SW480 (cell line): ENCODE measurements at places on chromosomes 1 and 21.

GRCh38 chr1:44707959-44708831 is 22.8 kb downstream of the RNU5D-1 start:
- DNase-seq, result no peak

DNA sequence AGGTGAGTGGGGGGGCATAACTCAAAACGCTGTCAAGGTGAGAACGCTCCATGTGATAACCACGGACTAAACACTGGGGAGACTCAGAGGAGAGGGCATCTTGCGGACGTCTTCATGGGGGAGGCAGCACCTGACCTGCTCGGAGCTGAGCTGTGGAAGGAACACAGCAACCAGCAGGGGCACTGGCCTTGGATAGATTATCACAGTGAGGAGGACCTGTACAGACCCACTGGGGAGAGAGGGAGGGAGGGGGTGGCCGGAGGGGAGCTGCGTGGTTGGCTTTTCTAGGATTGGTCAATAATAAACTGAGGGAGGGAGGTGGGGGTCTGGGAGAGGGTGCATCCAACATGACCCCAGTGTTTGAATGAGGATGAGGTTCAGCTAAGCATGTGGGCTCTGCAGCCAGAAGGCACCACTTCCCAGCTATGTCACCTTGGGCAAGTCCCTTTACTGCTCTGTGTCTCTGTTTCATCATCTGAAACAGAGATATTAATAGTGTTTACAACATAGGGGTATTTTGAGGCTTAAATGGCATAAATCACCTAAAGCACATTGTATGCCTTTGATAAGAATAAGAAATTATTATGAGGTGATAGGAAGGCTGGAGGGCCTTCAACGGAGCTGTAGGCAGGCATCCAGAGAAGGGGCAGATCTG is 123.3 kb downstream of the GRIK3 start:
- no peak for DNase-seq

DNA sequence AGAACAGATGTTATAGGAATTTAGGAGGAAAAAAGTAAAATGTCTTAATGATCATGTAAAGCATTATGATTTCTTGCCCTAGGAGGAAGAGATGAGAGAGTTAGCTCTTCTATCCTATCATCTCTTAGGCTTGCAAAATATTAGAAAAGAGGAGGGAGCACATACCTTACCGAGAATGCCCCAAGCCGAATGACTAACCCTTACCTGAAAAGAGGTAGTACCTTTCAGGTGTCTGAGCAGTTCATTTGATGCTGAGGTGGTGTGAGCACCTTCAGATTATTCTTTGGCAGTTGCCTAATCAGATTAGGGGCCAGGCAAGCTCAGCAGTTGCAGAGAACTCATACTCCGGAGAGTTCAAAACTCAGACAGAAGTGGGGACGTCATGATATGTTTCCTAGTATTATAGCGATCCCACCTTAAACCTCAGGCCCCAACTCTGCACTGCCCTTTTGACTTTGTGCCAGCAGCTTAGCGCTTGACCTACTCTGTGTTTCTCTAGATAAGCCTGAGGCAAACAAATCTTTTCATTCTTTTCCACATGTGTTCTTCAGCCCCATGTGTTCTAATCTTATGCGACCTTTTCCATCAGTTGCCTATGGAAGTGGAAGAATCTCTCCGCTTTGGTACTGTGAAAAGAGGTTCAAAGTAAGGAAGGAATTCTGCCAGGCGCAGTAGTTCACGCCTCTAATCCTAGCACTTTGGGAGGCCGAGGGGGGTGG is 52.5 kb downstream of the ATP2B4 start:
- DNase-seq, result no peak

GRCh38 chr1:153849487-153850185 is 73.1 kb downstream of the GATAD2B start:
- DNase-seq, result no peak

DNA sequence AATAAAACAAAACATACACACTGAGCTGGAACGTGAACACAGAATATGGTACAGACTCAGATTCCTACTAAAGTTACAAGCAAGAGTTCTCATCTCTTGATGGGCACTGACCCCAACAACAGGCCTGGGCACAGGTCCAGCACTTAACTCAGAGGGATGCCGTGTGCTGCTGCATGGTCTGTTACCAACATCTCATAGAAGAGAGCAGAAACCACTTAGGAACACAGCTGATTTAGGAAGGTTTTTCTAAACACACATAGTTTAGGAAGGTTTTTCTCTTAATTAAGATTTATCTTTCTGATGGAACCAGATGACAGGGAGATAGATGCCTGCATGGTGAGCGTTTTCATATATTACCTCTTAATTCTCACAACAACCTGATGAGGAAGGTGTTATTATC is 1.5 kb downstream of the GCLM start:
- no peak for DNase-seq

- no peak for DNase-seq
Measured at GRCh38 chr1:4736254-4736653, 81.8 kb downstream of the AJAP1 start.

- no peak for DNase-seq
Measured at GRCh38 chr1:24362396-24362795, 43.2 kb downstream of the GRHL3 start.

GRCh38 chr1:235244974-235245592 is 82.9 kb downstream of the ARID4B start:
- no peak for DNase-seq

- DNase-seq, result no peak
Measured at GRCh38 chr21:23986214-23986613, 1621.1 kb downstream of the MRPL39 start.

DNA sequence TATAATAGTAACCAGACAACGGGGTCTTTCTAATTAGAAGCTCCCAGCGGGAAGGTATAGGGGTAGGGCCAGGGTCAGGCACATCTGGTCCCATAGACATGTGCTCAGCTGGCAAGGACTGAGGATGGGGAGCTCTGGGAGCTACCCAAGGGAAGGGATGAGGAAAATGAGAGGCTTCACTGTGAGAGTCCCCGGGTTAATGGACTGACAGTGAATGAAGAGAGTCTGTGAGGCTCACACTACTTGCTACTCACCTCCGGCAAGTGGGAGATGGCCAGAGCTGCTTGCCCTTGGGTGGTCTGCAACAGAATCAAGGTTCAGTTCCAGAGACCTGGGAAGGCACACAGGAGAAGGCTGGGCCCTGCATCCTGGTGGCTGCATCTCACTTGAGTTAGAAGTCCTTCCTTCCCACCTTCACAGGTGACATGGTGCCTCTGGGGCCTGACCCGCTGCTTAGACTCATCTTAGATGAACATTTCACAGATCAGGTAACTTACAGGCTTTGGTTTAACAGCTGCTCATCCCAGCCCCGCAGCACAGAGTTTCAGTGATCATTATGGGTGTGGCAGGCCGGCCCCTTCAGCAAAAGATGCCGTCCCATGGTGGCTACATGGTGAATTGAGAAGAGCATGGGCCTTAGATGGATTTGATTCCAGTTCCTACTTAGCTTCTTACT is 31.7 kb downstream of the EIF2D start:
- DNase-seq, result no peak

- DNase-seq, result no peak
Measured at GRCh38 chr1:218694636-218695035, 349.5 kb downstream of the TGFB2 start.

- no peak for DNase-seq
Measured at GRCh38 chr1:116682641-116683221, 15.2 kb upstream of the IGSF3 start.

DNA sequence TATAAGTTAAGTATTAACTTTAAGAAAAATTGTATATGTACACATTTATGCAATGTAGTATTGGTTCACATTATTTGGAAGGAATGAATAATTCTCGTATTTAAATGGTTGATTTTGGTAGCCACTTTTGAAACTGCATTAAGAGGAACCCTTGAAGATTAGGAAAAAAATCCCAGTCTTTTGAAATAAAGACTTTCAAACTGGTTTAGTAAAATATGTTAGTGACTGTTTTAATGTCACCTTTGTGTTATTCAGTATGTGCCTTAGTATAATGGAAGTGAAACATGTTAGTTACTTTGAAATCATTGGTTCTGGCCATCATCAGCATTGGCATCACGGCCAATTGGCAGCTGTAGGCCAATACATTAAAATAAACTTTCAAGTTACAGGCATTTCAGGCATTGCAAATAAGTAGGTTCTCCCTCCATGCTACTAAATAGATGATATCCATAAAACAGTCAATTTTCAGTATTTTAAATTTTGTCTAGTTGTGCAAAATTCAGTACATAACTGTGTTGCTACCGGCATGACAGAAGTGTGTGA is 4.4 kb downstream of the MIER1 start:
- DNase-seq, result no peak

GRCh38 chr1:65681096-65681495 is 111.6 kb upstream of the PDE4B start:
- no peak for DNase-seq

- no peak for DNase-seq
Measured at GRCh38 chr1:164064501-164064900, 494.5 kb upstream of the PBX1 start.

- no peak for DNase-seq
Measured at GRCh38 chr1:207825409-207825695, 73.5 kb downstream of the CD46 start.

GRCh38 chr1:236465959-236466303 is 57.9 kb upstream of the LGALS8 start:
- no peak for DNase-seq

DNA sequence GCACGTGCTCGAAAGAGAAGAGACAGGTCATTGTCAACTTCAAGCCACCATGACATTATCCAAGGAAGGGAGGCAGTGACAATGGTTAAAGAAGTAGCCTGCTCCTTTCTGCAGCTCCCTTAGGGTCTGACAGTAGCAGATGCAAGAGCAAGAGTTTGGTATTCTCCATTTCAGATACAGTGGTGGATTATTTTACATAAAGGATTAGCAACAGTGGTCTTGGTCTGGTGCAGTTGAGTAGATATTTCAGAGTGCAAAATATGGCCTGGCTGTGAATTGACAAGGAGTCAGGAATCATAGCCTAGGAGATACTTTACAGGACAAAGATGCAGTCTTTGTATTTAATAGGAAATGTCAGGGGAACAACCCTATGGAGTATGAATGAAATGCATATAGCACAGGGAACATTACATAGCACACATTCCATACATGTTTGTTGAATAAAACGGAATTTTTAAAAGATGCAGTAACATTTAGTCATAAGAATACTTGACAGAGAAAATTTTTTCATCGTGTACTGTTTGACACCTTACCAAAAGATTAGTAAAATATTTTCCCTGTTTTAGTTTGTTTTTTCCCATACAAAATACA is 41.8 kb downstream of the CHRM3 start:
- no peak for DNase-seq

DNA sequence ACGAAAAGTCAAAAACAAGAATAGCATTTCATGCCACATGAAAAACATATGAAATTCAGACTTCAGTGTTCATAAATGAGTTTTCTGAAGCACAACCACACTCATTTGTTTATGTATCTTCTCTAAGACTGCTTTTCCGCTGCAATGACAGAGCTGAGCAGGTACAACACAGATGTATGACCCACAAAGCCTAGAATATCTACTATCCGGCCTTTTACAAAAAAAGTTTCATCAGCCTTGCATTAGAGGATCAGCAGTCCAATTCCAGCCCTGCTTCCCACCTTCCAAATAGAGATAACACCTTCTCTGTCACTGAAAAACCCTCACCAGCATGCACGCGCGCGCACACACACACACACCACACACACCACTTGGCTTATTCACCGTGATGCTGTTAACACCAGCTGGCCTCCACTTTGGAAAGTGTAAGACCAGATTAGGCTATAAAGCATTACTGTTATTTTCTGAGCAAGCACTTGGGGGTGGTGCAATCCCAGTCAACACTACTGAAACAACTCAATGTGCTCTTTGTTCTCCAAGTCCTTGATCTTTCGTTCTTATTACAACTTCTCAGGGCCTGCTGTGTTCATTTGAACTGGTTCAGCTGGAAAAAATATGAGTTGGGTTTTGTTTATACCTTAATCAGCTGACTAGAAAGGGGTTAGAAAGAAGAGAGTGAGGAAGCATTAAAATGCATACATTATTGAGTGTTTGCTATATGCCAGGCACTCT is 90.0 kb downstream of the GLUL start:
- peak; percentile 82 for DNase-seq

DNA sequence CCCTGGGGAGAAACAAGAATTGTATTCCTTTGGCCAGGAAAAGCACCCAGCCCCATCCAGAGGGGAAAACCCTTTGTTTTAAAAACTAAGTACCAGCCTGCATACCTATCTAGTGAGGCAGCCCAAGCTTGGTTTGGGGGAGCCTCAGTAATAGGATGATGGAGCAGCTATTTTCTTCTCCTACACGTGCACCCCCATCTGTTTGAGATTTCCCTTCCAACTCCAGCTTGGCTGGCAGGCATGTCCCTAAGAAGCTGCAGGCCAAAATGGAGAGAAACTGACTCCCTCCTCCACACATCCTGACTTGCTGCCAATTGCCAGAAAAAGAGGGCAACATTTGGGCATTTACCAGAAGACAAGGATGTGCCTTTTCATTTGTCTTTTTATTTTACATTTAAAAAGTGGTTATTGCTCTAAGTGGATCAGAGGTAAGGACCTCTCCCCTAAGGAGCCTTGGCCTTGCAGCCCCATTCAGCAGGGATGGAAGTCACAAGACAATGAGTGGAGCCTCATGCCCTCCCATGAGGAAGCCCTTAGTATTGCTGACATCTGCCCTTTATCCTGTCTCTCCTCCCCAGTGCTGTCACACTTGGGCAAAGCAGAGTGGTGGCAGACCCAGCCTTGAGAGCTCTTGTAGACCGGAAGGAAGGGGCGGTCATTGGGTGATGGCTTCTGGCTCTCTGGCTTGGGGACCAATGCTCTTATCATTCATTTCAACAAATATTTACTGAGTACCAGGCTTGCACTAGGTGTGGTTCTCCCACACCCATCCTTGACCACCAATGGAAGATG is 8.6 kb downstream of the FNDC5 start:
- DNase-seq, result no peak

GRCh38 chr1:39758556-39759435 is 12.4 kb downstream of the OXCT2 start:
- no peak for DNase-seq

GRCh38 chr1:178659789-178660208 is 65.2 kb upstream of the RALGPS2 start:
- DNase-seq, result no peak

GRCh38 chr1:156760092-156760795 is 7.1 kb upstream of the PRCC start:
- DNase-seq, result no peak

- DNase-seq, result peak; percentile 20
Measured at GRCh38 chr1:31181515-31182343, 58.0 kb downstream of the NKAIN1 start.

- DNase-seq, result no peak
Measured at GRCh38 chr1:244242446-244242845, 191.4 kb downstream of the ZBTB18 start.

- no peak for DNase-seq
Measured at GRCh38 chr1:25743164-25744139, 56.5 kb upstream of the SELENON start.

GRCh38 chr21:38277501-38278131 is 20.8 kb downstream of the KCNJ15 start:
- DNase-seq, result peak; percentile 59

DNA sequence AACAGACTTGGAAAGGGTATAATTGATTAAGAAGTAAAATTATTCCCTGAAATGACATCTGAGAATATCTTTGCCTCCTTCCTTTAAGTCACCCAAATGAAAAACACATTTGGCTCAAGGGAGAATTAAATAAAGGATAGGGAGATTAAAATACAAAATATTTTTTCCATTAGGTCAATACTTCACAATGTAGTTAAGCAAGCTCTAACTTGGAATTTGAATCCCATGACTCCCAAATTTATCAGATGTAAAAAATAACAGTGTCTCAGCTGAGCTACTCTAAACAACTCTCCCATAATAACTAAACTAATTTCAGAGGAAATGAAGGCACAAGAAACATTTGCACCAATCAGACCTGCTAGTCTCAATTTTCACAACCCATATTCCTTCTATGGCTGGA is 6.5 kb upstream of the NMNAT2 start:
- no peak for DNase-seq
